Peyer's patch (tissue), 4 donors: ENCODE measurements at places on chromosomes 1 and 21.

DNA sequence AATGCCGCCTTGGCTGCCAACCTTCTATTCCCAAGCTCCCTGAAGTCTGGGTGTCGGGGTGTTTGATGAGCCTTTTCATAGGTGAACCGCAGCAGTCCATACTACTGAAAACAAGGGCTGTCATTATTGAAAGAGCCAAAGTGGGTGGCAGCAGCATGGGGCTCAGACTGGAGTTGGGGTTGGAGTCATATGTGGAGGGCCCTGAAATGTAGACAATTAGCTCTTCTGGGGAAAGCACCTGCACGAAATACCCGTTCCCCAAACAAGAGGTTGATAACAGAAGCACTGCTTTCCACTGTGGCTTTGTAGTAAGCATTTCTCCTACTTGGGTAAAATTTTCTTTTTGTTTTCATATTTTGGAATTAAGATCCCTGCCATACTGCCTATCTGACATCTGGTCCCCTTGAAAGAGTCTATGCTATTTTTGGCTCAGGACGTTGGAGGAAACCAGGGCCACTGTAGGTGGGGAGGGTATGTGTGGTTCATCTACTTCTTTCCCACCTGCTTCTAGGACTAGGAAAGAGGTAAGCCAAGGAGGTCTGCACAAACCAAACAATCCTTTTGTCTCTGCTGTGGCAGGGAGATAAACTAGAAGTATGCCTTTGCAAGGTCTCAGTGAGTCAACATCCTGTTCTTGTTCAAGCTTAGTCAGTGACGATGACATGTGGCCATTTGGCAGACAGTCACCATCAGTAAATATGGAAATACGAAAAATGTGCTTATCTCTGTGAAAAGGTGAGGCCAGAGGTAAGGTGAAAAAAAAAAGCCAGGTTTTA lies 197.0 kb upstream of the UBE2U start:
- no peak for DNase-seq

DNA sequence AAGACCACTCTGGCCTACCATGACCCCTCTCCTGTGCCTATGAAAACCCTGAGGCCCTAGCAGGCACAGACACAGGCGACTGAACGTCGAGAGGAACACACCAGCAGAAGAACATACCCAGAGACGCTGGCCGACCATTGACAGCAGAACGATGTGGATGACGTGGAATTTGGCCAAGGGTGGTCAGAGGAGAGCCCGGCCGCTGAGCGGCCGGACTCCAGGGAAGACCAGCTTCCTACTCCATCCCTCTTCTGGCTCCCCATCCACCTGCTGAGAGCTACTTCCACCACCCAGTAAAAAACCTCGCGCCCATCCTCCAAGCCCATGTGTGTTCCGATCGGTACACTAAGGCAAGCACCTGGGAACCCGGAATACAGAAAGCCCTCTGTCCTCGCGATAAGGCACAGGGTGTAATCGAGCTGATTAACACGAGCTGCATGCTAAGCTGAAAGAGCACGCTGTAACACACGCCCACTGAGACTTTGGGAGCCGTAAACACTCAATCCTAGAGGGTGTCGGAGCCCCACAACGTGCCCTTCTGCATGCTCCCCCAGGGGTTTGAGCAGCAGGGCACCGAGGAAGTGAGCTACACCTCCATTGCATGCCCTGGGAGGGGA lies 150.3 kb downstream of the CENPF start:
- DNase-seq: no peak

GRCh38 chr1:1616045-1616790 lies 918 bp downstream of the MIB2 start:
- DNase-seq: peak; percentile 69

DNA sequence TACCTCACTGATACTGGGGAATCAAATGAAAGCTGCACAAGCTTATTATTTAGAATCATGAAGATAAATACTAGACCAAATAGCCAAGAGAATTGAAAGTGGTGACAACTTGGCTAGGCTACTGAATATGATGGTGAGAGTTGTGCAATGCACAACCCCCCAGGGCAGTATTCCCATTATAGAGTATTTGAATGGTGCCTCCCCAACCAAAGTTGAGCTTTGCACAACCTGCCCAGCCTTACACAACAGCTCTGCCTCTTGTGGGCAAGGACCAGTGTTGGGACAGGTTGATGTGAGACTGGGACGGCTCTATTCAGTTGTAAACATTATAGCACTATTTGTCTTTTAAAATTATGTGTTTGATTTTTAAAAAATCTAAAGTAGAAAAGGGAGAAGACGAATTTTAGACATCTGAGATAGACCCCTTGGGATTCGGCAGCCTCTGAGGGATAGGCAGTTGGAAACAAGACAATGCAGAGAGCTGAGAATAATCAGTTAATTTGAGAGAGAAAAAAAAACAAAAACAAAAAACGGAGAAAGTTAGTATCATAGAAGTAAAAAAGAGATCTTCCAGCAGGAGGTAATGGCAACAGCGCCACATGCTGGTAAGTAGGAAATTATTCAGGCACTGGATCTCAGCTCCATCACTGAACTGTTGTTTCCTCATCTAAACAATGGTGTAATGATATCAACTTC lies 91.0 kb upstream of the KCNA3 start:
- DNase-seq: no peak

- no peak for DNase-seq
Measured at GRCh38 chr1:151846062-151846568, 6.5 kb upstream of the C2CD4D start.

- DNase-seq: no peak
Measured at GRCh38 chr1:27306892-27307761, 14.8 kb upstream of the TMEM222 start.

DNA sequence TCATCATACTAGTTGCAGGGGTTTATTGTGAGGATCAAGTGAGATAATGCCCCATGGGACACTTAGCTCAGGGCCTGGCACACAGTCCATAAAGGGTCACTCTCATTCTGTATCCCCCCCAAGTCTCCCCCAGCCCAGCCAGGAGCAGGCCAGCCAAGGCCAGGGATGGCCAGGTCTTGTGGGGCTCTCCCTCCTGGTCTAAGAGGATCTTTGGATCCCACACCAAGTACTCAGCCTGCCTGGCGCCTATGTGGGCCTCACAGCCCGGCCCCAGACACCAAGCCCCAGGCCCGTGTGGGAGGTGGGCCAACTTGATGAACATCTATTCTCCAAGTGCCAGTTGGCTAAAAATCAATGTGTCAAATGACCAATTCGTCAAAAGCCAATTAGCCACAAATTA lies 117.8 kb downstream of the GLIS1 start:
- DNase-seq: no peak

DNA sequence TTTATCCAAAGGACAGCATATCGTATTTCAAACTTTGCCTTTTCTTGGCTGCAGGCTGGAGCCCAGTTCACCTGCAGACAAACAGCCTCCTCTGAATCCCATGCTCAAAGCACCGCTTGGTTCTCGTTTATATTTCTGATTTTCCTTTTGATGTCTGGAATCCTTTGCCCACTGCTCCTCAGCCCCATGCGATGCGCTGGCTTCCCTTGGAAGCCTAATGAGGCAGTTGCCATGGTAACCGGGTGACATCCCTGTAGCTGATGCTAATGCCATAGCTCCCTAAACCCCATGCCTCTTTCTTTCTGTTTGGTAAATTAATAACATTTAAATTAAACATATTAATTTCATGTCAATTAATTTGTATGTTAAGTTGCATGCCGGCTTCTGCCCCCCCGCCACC lies 327.1 kb downstream of the PRDM2 start:
- no peak for DNase-seq

GRCh38 chr1:92461364-92462097 lies 25.2 kb downstream of the GFI1 start:
- DNase-seq: no peak

DNA sequence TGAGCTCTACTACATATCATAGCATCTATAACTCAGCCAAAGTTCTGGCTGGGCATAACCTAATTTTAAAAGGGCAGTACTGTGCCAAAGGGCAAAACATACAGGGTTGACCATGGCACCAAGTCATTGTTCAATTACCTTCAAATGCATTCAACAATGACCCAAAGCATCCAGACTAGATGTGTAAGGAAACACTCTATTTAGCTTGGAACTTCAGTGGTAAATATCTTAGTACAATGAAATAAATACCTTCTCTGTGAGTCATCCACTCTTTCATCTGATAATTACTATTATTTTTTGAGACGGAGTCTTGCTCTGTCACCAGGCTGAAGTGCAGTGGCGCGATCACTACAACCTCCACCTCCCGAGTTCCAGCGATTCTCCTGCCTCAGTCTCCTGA lies 70.0 kb downstream of the NVL start:
- no peak for DNase-seq

DNA sequence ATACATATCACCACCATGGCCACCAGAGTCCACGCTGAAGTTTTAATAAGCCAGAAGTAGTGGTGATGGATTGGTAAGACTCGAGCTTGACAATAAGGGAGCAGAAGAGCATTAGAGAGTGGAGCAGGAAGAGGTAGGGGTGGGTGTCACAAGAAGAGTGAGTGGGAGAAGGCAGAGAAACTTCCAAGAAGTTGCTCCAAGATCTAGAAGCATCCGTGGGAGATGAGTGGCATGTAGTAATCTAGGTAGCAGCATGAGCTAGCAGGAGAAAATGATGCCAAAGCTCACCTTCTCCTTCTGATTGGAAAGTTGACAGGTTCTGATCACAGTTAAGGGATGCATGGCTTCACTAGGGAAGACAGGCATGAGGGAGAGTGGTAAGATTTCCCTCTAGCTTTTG lies 49.2 kb downstream of the PLXNA2 start:
- no peak for DNase-seq

DNA sequence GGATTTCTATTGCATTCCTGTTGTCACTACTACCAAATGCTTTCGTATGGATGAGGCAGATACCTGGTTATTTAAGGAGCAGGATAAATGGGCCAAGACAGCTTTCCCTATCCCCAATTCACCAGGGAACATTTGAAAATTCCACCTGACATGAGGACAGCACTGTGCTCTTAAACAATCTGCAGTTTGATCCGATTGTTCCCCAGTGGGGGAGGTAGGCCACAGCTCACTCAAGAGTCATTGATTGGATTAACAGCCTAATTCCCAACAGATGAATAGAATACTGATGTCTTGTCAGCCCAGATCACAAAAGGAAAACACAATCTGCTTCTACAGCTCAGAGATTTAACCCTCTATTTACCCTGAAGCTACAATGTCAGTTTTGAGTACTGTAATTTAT lies 123.9 kb downstream of the LHX4 start:
- no peak for DNase-seq

DNA sequence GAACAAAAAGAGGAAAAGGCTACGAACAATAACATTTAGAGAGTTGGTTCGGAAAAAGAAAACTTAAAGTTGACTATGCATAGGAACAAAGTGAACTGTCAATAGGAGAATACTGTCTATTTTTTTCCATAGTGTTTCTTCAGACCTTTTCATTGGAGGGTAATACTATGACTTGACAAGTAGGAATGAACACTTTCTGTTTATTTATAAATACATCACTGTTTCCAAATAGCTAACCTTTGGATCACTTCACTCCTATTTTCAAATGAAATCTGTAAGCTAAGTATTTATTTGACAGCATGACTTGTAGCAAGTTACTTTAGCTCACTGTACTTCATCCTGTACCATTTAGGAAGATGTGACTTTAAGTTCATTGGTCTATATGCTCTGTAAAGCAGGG lies 221.3 kb downstream of the COL24A1 start:
- DNase-seq: no peak

DNA sequence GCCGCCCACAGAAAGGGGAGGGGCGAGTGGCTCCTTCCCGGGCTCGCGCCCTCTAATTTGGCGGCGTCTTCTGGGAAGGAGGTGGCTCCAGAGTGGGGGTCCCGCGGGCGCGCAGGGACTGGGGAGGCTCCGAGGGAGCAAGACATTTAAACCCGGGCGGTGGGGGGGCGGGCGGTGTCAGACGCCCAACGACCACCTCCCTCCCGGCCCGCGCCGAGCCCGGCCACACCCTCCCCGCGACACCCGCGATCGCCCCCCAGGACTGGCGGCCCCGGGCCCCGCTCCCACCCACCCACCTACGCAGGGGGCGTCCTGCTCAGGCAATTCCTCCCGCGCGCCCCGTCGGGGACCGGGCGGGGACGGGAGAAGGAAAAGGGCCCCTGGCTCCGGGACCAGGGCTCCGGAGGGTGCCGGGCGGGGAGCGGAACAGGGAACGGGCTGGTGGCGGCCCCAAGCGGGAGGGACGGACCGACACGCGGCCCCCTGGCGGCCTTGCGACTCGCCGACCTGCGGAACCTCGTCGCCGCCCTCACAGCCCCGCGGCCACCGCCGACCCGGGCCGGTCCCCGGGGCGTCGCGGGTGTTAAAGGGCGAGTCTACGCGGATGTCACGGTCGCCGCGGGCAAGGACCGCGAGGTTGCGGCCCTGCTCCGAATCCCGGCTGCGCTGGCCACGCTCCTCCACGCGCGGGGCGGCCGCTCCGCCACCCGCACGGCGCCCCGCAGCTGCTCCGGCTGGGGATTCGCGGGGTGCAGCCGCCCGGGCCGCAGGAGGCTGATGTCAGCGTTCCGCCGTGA lies 94.0 kb upstream of the FMN2 start:
- DNase-seq: no peak

- DNase-seq: no peak
Measured at GRCh38 chr1:89530444-89531089, 5.9 kb downstream of the LRRC8B start.

GRCh38 chr1:39711966-39712340 lies 20.7 kb upstream of the HPCAL4 start:
- DNase-seq: no peak

GRCh38 chr1:154769193-154769895 lies 100.7 kb downstream of the KCNN3 start:
- no peak for DNase-seq

DNA sequence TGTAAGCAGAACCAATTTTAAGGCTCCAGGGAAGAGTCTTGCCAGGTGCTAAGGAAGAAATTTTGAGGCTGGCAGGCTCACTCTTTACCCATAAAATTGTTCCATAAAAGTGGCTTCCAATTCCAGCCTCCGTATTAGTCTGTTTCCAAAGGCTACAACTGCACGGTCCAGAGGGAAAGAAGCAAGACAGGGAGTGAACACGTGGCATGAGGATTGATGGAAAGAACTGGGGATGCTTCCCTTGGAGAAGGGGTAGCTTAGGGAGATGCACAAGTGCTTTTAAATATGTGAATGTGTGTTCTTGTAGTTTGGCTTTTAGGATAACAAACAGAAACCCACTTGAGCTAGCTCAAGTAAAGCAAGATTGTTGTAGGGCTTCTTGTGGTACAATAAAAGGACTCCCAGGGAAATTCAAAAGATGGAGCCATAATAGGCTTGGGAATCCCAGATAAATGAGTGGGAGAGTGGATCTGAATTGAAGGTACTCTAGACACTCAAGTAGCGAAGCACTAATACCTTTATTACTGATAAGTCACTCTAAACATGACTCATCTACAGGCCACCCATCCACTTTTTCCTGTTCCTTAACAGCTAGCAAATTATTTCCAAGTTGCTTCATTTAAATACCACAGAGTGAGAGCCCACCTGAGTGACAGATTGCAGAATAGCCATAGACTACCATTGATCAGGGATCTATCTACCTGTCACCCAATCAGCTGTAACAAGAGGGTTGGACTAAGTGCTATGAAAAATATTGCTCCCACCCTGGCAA lies 34.8 kb upstream of the NPL start:
- DNase-seq: no peak

- no peak for DNase-seq
Measured at GRCh38 chr1:109331113-109331512, 24.3 kb upstream of the MYBPHL start.
